ENCODE measurements at places on chromosomes 3 and 15. TPM values are rescaled to one million over a fixed set of nuclear protein-coding genes. Genes with fewer than 3 reads are reported as not detected.
A peak's percentile ranks its signal among the peaks of the same experiment; 100 is the strongest.

- H3K4me3 ChIP-seq = no peak overlapping the region
- H3K36me3 ChIP-seq = no peaks in the 10 kb centered on the region
- H3K27me3 ChIP-seq = no peaks in the 10 kb centered on the region
- no peak for DNase-seq
- H3K27ac ChIP-seq = no peak overlapping the region
- peaks cover 24% of the 10 kb centered on the region for H3K4me1 ChIP-seq
These were observed 350.8 kb upstream of the C2CD4B start for GRCh38 chr15:62515696-62516395.

DNA sequence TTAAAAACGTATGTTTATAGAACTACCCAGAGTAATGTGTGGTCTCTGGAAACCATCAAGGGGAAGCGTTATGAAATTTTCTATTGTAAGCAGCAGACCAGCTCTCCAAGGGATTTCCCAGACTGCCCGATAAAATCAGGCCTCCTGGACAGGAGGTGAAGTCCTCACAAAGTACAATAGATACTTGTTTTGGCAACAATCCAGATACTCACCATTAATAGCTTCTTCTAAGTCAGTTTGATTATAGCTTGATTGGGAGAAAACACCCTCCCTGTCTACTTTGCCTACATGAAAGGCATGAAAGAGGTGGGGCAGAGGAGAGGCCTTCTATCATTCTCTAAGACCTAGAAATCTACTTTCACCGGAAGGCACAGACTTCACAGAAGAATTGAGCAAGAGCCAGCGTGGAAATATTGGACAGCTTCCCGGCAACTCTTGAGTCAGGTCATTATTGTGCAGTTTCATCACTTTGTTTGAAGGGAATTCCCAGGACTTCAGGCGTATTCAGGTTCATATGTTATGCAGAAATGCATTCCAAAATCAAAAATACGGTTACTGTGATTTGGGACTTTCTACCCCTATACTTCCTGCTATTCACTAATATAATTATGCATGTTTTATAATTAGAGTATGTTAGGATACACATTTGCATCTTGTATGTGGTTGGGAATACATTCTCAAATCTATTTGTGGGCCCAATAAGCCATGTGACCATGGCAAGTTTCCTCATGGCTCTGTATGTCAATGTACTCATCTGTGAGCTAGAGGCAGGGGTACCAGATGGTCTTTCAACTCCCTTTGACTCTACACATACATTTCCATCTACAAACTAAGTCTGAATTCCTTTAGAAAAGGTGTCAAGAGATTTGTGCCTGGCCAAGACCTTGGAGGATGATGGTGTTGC is 103.5 kb downstream of the CD47 start:
- no peak overlapping the region for H3K4me3 ChIP-seq
- no peaks in the 10 kb centered on the region for H3K36me3 ChIP-seq
- no peaks in the 10 kb centered on the region for H3K27me3 ChIP-seq
- H3K27ac ChIP-seq = no peak overlapping the region

GRCh38 chr3:40310705-40311104 is 1.2 kb downstream of the EIF1B start:
- DNase-seq = no peak
- H3K27me3 ChIP-seq = no peaks in the 10 kb centered on the region
- peaks cover 15% of the 10 kb centered on the region for H3K36me3 ChIP-seq

GRCh38 chr15:78232951-78233350 is 1.4 kb downstream of the ACSBG1 start:
- no peak overlapping the region for H3K27ac ChIP-seq
- peaks cover 25% of the 10 kb centered on the region for H3K4me1 ChIP-seq
- no peak overlapping the region for H3K4me3 ChIP-seq
- DNase-seq = no peak
- no peaks in the 10 kb centered on the region for H3K27me3 ChIP-seq

DNA sequence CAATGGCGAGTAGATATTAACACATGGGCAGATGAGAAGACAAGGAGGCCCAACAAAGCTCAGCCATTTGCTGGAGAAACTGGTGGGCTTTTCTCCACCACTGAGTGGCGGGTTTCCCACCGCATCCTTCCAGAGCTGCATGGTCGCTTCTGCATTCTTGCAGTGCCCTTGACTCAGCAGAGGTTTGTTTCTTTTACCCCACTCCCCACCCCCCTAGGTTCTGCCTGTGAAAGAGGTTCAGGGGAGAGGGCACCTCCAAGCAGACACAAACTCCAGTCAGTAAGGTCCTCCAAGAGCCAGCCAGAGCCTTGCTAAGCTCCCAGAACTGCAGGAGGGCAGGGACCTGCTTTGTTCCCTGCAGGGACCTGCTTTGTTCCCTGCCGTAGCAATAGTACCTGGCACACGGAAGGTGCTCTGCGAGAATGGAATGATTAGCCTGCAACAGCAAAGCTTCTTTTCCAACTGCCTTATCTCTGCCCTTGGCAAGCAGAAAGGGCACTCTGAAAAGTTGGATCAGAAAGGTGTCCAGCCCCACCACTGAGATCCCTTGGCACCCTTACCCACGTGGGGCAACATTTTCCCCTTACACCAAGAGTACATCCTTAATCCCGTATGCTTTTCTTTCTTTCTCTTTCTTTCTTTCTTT is 1.4 kb downstream of the PAQR5 start:
- H3K27ac ChIP-seq = no peak overlapping the region
- no peaks in the 10 kb centered on the region for H3K36me3 ChIP-seq
- DNase-seq = peak; percentile 71
- H3K4me1 ChIP-seq = peaks cover 12% of the 10 kb centered on the region

DNA sequence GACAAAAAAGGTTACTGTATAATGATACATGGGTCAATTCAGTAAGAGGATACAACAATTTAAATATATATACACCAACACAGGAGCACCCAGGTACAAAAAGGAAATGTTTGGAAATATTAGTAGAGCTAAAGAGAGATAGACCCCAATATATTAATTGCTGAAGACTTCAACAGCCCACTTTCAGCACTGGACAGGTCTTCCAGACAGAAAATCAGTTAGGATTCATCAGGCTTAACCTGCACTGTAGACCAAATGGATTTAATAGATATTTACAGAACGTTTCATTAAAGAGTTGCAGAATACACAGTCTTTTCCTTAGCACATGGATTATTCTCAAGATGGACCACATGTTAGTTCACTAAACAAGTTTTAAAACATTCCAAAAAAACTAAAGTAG is 845.9 kb upstream of the GBE1 start:
- no peaks in the 10 kb centered on the region for H3K27me3 ChIP-seq
- H3K4me3 ChIP-seq = no peak overlapping the region
- H3K27ac ChIP-seq = no peak overlapping the region
- H3K4me1 ChIP-seq = no peaks in the 10 kb centered on the region
- DNase-seq = no peak

DNA sequence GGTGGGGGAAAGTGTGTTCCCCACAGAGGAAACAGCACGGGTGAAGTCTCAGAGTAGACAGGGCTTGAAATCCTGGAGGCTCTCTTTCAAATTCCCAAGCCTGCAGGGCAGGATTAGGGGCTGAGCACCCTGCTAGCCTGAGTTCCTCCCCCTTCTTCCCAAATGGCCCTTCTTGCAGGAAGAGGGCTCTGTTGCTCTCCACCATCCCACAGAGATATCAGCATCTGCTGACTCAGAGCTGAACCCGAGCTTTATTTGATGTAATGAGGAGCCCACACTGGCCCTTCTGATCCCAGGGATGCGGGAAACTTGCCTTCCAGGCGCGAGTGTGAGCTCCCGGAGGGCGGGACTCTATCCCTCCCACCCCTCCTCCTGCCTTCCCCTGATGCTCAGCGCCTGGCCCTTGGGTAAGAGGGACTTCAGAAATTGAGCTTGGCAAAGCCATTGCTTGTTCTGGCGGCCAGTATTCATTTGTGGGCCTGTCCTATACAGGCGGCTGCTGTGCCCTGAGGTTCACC is 1.4 kb upstream of the STRA6 start:
- H3K4me3 ChIP-seq = peak overlapping the region; percentile 55
- DNase-seq = peak; percentile 67
- peaks cover 32% of the 10 kb centered on the region for H3K27me3 ChIP-seq
- peaks cover 51% of the 10 kb centered on the region for H3K4me1 ChIP-seq

DNA sequence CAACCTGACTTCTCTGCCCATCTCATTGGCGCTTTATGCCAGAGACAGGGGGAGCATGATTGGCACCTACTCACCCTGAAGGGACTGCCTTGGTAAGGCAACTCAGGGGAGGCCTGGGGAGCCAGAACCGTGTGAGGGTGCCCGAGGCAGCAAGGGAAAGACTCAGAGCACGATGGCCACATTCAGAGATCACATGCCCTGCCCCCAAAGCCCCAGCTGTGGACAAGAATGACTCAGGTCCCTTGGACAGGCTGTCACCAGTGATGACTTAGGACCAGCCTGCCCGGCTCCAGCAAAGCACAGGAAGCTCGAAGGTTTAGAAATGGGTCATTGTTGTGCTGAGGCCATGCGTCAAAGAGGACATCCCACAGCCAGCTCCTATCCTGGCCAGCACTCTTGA is 49.1 kb upstream of the LIMD1 start:
- H3K4me3 ChIP-seq = no peak overlapping the region
- peaks cover 5% of the 10 kb centered on the region for H3K36me3 ChIP-seq
- no peak for DNase-seq
- H3K27me3 ChIP-seq = no peaks in the 10 kb centered on the region
- H3K27ac ChIP-seq = peak overlapping the region; percentile 69

- no peaks in the 10 kb centered on the region for H3K27me3 ChIP-seq
- no peak for DNase-seq
- H3K4me1 ChIP-seq = no peaks in the 10 kb centered on the region
- no peaks in the 10 kb centered on the region for H3K36me3 ChIP-seq
These were observed 53.1 kb downstream of the PHC3 start for GRCh38 chr3:170128259-170128976.

GRCh38 chr15:68218847-68219798 is 10.4 kb downstream of the CLN6 start:
- DNase-seq = no peak
- no peaks in the 10 kb centered on the region for H3K4me1 ChIP-seq
- H3K27me3 ChIP-seq = no peaks in the 10 kb centered on the region
- no peak overlapping the region for H3K4me3 ChIP-seq
- no peak overlapping the region for H3K27ac ChIP-seq
- H3K36me3 ChIP-seq = peaks cover 10% of the 10 kb centered on the region

Gene LRIG1
- total RNA-seq = 116 TPM

Gene MEX3B
- 15.7 TPM for total RNA-seq

Gene GABRR3
- not detected for total RNA-seq

Gene PLA2G4D
- total RNA-seq = not detected

Gene ERC2
- total RNA-seq = 12.2 TPM
